Cardiac ventricle fibroblast (primary cell): ENCODE measurements at places on chromosomes 3 and 15. TPM values are rescaled to one million over a fixed set of nuclear protein-coding genes. Genes with fewer than 3 reads are reported as not detected.

Gene GABPB1
- 12.7 and 13.1 TPM in 2 replicates for total RNA-seq

Gene U2SURP
- total RNA-seq: 26.1 and 30.5 TPM in 2 replicates

Gene FOXB1
- total RNA-seq: not detected in 2 replicates

Gene HHATL
- not detected in 2 replicates for total RNA-seq

Gene RNU5B-1
- not detected in 2 replicates for total RNA-seq

Gene FBXO40
- not detected in 2 replicates for total RNA-seq

Gene SLC9C1
- 0.19 TPM in 1 of 2 replicates, not detected in the other for total RNA-seq

Gene PTX3
- total RNA-seq: 457 and 493 TPM in 2 replicates

Gene GOLGA8G
- not detected in 2 replicates for total RNA-seq

Gene LRRC15
- total RNA-seq: not detected in 2 replicates

Gene ACKR4
- 0.29 and 0.81 TPM in 2 replicates for total RNA-seq

Gene MESP1
- 1.2 and 2.1 TPM in 2 replicates for total RNA-seq

Gene MYZAP
- total RNA-seq: 0.81 and 0.83 TPM in 2 replicates

Gene MCF2L2
- 0.31 and 1.1 TPM in 2 replicates for total RNA-seq

Gene UACA
- 41.1 and 44.5 TPM in 2 replicates for total RNA-seq

Gene GOLGA6B
- total RNA-seq: not detected in 2 replicates

Gene TM4SF18
- total RNA-seq: 1.1 and 1.2 TPM in 2 replicates

Gene TIMP4
- 54.6 and 62.7 TPM in 2 replicates for total RNA-seq

Gene OCA2
- not detected in 2 replicates for total RNA-seq

Gene ECE2
- 0.12 TPM in 1 of 2 replicates, not detected in the other for total RNA-seq

Gene HESX1
- 0.19 and 0.49 TPM in 2 replicates for total RNA-seq
